ENCODE measurements at places on chromosomes 11 and 22. TPM values are rescaled to one million over a fixed set of nuclear protein-coding genes. Genes with fewer than 3 reads are reported as not detected.

The MMP12 gene
- not detected for total RNA-seq

The TLCD5 gene
- total RNA-seq, result 6.4 TPM

The MMP13 gene
- not detected for total RNA-seq

The RHOG gene
- 10.9 TPM for total RNA-seq

The KRTAP5-8 gene
- total RNA-seq, result not detected

The SYT12 gene
- total RNA-seq, result 0.04 TPM

The TXNRD2 gene
- total RNA-seq, result 73.7 TPM

The SRPRA gene
- 47.7 TPM for total RNA-seq

The POU2AF3 gene
- total RNA-seq, result not detected

The POLD4 gene
- total RNA-seq, result 29.2 TPM

All from pulmonary artery endothelial cell (primary cell).